ENCODE measurements at places on chromosomes 16 and 17. TPM values are rescaled to one million over a fixed set of nuclear protein-coding genes. Genes with fewer than 3 reads are reported as not detected.

DNA sequence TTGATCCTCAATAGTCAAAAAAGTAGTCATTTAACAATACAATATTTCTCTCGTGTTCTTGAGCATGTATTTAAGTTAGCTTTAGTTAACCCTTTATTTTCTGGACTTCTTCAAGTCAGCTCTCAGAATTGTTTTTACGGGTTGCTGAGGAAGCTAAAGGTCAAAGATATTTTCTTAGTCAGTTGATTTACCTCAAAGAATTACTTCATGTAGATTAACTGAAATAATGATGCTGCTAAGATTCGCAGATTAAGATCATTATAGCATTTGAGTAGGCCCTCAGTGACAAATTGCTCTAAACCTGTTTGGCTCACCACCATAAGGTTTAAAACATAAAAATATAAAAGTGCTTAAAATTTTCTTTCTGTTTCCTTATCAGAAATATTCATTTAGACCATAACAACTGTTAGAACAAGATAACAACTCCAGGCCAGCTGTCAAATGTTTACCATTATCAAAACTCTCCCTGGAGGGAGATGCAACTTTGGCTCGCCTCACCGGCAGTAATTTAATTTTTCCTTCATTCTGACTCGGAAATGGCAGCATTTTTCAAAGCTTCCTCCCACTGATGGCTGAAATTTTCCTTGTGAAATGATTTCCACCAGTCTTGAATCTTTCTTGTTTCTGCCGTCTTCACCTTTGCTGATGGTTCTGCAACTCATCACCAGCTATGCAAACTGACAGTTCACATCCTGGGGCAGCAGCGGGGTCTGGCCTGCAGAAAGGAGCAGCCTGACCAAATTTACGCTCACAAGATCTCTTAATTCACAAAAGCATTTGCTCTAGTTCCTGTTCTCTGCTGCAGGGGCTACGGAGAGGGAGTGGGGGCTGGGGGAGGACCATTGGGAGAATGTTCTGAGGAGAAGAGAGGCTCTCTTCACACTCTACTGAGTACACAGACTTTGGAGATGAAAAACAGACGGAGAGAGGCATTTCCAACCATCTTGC is 254.8 kb upstream of the TBX2 start:
- peak; percentile 85 for DNase-seq

DNA sequence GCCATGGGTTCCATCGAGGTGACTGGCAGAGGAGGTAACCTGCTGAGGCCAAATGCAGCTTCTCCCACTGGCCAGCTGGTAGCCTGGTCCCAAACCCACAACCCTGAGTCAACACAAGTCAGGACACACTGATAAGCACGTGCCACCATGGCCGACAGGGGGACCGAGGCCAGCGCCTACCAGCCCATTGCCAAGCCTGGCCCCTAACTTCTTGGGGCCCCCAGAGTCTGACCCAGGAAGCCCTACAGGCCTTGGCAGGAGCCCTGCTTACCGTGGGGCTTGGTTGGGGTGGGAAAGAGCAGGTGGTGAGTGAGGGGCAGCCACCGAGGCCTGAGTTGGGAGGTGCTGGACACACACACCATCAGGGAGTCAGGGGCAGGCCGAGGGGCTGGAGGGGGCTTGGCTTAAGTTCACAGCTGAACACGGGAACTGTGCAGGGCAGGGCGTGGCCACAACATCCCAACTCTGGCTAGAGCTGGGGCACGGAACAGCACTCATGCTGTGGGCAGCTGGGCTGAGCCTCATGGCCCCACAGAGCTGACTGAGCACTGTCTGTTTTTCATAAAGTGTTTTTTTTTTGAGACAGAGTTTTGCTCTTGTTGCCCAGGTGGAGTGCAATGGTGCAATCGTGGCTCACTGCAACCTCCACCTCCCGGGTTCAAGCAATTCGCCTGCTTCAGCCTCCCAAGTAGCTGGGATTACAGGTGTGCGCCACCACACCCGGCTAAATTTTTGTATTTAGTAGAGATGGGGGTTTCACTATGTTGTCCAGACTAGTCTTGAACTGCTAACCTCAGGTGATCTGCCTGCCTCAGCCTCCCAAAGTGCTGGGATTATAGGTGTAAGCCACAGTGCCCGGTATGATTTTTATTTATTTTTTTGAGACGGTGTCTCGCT is 5.5 kb downstream of the MRPL28 start:
- DNase-seq: no peak

DNA sequence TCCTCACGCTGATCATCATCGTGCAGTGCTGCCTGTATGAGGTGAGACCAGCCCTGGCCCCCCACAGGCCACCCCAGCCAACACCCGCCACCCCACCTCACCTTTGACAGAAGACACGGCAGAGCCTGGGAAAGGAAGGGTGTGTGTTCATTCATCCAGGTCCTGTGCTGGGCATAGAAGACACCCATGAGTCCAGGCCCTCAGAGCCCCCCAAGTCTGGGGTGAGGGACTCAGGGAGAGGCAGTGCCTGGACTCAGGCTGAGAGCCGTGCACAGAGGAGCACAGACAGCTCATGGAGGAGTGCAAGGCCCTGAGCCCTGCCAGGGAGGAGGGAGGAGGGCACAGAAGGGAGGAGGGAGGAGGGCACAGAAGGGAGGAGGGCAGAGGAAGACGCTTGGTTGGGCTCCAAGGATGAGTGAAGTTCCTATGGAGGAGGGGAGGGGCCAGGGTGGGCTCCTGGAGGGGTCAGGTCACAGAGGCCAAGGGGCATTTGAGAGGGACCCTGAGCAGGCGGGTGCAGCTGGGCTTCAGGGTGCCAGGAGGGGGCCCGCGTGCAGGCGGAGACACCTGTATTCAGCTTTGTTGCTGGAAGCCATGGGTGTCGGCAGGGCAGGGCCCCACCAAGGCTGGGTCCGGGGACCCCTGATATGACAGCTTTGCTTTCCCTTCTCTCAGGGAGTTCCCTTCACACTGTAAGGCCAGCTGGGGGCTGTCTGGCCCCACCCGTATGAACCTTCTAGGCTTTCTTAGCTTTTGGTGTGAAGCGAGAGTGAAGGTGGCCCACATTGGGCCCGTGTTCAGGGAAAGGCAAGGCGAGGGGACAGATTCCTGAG is 11.4 kb downstream of the TAX1BP3 start:
- DNase-seq: no peak

DNA sequence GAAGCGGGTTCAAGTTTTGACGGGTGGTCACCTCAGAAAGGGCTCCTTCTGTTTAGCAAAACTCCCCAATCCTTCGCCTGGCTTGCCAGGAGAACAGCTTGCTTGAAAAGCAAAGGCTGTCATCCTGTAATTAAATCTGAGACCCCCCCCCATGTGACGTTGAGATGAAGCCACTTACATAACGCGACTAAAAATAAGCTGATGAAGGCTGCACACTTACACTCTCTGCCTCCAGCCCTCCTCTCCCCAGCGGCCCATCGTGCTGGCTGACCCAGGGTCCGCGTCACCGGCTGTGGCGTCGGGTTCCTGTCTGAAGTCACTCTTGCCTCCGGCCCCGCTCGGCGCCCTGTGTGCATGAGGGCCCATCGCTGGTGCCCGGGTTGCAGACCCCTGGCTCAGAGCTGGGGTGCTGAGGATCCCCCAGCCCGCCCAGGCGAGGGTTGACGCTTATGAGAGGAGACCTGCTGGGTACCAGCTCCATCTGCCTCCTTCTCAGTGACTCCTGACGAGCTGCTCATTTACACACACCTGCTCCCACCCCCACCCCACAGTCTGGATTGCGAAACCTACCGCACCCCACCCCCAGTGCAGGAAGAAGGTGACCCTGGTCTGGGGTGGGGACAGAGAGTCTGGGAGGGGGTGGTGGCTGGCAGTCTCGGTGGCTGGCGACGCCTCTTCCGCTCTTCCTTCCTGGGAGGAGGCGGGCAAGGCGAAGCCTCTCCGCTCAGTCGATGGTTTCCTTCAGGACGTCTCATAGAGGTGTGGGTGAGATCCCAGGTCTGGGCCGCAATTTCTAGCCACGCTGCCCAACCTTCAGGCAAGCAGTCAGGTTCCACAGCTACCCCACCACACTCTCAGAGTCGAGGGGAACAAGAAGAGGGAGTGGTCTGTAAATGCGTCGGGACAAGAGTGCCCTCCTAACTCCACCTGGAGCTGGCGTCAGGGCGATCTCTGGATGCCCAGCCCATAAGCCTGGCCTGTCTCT is 3.1 kb upstream of the BAIAP2 start:
- DNase-seq: peak; percentile 31

- peak; percentile 50 for DNase-seq
These were observed 770 bp downstream of the CCNF start for GRCh38 chr16:2429771-2430663.

DNA sequence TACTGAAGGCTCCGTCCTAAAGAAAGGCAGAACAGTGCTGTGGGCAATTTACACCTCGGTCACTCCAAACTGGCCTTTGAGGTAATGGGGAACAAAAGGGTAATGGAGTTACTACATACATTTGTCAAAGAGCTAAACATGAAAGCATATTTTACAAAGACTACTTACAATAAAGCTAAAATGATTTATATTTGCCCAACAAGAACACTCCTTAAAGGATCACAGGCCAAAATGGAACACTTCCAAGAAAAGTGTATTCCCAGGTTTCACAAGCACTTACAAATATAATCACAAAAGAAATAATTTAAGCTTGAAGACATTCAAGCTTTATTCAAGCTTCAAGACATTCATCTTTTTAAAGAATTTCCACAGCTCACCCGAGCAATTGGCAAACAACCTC is 29.3 kb downstream of the C17orf67 start:
- DNase-seq: no peak

GRCh38 chr17:81328489-81328888 is 33.4 kb upstream of the SLC38A10 start:
- no peak for DNase-seq

DNA sequence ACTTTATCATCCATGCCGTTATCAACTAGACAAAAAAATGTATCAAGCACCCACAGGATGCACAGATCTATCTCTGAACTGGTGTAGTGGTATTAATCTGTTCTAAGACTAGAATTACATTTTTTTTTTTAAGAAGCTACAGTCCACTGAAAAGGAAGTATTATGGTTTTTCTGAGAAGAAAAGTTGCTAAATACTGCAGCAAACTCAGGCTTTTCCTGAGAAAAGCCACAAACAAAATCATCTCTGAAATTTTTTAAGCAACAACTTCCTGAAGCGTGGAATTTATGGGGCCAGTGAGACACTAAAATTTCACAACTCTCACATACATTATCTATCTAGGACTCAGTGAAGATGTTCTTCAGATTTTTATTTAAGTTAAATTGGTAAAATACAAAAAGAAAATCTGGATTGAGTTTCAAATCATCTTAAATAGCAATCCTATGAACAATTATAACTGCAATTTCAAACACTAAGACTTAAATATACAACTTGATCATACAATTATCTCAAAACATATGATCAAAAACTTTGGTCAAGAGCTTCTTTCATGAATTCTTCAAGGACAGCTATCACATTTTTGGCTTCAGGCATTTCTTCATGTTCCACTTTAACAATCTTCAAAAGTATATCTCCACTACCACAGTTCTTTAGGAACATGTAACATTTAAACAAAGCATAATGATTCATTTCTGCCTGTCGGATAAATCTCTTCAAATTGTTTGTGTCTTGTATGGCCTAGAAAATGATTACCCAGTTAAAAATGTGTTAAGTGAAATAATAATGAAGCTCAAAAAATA is 10.5 kb downstream of the C17orf75 start:
- DNase-seq: no peak

GRCh38 chr17:7221278-7222092 is 1.7 kb downstream of the ACADVL start:
- DNase-seq: no peak

- no peak for DNase-seq
These were observed 2.6 kb downstream of the ATP2C2 start for GRCh38 chr16:84370723-84371552.

DNA sequence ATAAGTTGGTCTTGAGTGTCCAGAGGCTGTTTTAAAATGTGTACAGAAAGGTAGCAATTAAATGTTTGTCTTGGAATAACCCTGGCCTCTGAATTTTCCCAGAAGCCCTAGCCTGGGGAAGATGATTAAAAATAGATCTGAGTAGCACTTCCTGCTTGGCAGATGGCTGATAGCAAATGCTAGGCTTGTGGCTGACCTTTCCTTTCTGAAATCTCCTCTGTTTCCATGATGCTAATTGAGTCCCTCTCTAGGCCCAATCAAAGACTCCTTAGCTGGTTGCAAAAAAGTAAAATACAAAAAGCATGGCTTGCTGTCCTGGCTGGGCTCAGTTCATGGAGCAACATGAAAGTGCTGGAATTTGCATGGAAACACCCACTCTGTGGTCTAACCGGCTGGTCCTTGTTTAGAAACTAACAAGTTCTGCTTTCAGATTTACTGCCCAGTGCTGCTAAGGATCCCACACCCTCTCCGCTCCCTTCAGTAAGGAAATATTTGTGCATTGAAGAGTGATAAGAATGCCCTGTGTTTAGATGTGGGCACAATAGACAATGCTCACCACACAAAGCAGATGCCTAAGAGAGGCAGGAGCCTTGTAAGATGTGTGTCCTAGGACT is 40.8 kb downstream of the YPEL2 start:
- DNase-seq: peak; percentile 71

- DNase-seq: peak; percentile 42
These were observed 32.5 kb downstream of the NMT1 start for GRCh38 chr17:45093444-45094110.

- DNase-seq: no peak
These were observed 6.5 kb downstream of the GOSR2 start for GRCh38 chr17:46929413-46929812.

GRCh38 chr17:81710514-81711308 is 1.4 kb upstream of the SLC25A10 start:
- no peak for DNase-seq

GRCh38 chr16:56119133-56119532 is 72.2 kb upstream of the GNAO1 start:
- DNase-seq: no peak

GRCh38 chr17:27473748-27474609 is 17.7 kb downstream of the KSR1 start:
- DNase-seq: peak; percentile 50

DNA sequence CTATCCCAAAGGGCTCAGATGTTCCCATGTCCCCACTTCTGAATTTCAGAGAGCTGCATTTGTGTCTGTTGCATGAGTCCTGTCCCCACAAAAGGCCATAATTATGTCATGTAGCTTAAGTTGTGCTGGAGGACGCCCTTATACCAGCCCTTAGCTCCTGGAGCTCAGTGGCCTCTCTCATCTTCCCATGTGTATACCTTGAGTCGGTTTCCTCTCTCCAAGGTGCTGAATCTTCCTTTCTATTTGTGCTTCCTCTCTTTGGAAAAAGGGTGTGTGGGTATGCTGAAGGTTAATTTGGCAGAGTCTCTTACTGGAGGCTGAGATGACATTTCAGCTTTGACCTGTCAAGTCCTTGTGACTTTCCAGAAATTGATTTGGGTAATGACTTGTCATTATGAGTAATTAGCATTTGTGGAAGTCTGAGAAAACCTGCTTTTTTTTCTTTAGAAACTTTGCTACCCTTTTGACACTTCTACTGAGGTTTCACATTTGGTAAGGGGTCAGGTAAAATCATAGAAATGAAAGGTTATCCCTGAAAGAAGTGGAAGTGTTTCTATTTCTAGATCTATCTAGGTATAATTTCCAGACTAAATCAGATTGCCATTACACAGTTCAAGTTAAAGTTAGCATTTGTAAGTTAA is 185.4 kb downstream of the ABCC12 start:
- DNase-seq: peak; percentile 56

TBC1D3I gene
- total RNA-seq: 0.41 TPM

LHX1 gene
- not detected for total RNA-seq

DYNLRB2 gene
- total RNA-seq: not detected

SLC43A2 gene
- total RNA-seq: 9.2 TPM

NLK gene
- 13.2 TPM for total RNA-seq

CACNG5 gene
- not detected for total RNA-seq

SEPTIN12 gene
- total RNA-seq: not detected

SPATA32 gene
- total RNA-seq: not detected

TBC1D26 gene
- not detected for total RNA-seq

GUCY2D gene
- not detected for total RNA-seq

TNFRSF17 gene
- 0.51 TPM for total RNA-seq

GABARAPL2 gene
- total RNA-seq: 97.4 TPM

ZPBP2 gene
- total RNA-seq: not detected

GSG1L gene
- total RNA-seq: 1.4 TPM

PRSS8 gene
- total RNA-seq: 17.6 TPM
